ELR (cell line): ENCODE measurements at places on chromosomes 3 and 15.

GRCh38 chr15:51856714-51857380 is 27.4 kb downstream of the TMOD3 start:
- no peak for DNase-seq

GRCh38 chr3:186260726-186261125 is 101.3 kb downstream of the DGKG start:
- no peak for DNase-seq

- peak; percentile 99 for DNase-seq
Measured at GRCh38 chr3:149339931-149340309, 6.5 kb upstream of the TM4SF18 start.

DNA sequence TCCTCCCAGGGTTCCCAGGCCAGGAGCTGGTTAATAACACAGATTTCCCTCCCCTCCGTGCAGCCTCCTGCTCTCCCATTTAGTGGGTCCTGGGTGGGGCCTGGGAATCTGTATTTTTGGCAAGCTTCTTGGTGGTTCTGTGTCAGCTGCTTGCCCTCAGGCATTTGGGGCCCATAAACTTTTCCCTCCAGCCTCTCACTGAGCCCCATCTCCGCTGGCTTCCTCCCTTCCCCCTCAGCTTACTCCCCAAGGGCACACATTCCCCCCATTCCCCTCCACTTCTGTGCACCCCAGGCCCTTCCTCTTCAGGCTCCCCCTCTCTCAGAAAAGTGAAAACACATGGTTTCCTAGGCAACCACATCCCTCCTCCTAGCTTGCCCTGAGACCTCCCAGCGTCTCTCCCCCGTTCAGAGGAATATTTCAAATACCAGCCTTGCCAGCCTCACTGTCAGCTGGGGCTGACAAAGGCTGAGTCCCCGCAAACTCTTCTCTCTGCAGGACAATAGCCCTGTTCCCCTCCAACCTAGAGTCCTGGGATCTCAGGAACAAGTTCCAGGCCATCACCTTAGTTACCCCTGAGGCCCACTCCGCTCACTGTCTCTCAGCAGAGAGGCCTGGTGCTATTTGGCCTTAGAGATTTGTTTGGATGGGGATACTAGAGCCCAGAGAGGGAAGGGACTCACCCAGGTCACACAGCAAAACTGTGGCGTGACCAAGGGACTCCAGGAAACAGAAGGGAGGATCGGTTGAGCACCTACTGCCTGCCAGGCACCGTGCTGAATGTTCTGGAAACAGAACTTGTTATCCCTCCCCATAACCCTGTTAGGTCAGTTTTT is 44.6 kb upstream of the SMAD6 start:
- no peak for DNase-seq

DNA sequence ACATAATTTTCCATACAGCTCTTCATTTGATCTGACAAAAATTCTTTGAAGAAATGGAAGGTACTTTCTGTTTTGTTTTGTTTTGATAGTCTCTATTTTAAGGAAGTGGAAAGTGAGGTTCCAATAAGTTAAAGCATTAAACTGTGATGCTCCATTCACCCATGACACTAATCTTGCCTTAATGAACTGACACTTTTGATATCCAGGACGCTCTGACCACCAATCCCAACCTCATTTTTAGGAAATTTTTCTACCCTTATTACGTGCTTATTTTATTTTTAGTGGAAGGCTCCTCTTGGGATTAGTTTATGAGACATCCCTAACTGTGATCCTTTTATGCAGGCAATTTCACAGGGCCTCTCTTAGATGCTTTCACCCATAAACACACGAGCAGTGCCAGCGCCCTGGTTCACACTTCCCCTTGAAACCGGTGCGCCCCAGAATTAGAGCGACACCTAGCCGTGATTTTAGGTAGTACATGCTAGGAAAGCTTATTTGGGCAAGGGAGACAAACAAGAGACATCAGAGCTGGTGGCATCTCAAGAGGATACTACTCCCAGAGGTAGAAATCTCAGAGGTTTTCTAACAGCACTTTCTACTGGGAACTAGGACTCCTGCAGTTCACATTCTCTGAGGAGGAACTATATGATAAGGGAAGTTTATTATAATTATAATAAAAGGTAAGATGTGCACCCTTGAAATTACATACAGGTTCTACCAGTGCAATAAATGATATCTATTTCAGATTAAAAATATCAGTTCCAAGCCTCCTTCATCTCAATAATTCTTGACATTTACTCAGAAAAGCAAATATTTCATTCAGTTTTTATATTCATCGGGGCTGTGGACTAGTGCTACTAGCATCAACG is 173.9 kb downstream of the SLC9A9 start:
- DNase-seq = peak; percentile 72

GRCh38 chr15:62360332-62361097 is 195.4 kb upstream of the C2CD4B start:
- no peak for DNase-seq

DNA sequence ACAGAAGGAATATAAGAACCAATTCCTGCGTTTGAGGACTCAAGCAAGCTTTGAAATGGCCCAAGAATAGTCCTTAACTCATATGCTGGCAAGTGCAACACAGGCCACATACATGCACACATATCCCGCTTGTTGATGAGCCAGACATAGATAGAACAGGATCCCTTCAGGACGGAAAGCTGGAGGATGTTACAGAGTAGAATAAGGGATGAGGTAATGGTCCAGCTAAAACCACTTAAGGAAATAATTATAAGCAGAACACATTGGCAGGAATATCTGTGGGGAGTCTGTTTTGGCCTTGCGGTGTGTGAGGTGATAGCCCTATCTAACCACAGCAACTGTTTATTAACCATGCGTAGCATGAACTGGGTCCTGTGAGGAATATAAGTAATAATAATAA is 25.0 kb downstream of the SCG3 start:
- no peak for DNase-seq

GRCh38 chr3:140842984-140843649 is 98.5 kb upstream of the SLC25A36 start:
- no peak for DNase-seq

- peak; percentile 43 for DNase-seq
Measured at GRCh38 chr3:79872483-79872882, 104.7 kb upstream of the ROBO1 start.

DNA sequence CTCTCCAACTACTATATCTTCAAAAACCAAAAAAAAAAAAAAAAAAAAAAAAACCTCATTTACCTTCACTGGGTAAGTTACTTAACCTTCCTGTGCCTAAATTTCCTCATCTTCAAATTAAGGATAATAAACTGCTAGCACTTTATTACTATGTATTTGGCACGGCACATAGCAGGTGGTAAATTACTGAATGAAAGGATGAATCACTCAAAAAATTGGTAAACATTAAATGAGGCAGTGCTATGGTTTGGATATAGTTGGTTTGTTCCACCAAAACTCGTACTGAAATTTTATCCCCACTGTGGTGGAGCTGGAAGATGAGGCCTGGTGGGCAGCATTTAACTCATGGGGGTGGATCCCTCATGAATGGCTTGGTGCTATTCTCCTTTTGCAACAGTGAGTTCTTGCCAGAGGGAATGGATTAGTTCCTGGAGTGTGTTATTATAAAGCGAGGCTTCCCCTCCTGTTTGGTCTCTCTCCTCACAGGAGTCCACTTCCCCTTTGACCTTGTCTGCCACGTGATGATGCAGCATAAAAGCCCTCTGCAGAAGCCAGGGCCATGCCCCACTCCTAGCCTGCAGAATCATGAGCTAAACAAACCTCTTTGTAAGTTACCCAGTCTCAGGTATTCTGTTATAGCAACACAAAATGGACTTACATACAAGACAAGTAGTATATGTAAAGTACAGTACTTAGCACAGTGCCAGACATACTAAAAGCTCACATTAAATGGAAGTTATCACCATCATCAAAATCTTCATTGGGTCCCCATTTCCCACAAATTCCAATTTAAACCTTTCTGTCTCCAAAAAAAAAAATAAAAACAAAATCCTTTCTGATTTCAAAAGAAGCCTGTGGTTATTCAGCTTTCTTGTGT is 20.6 kb downstream of the DCUN1D1 start:
- no peak for DNase-seq

- no peak for DNase-seq
Measured at GRCh38 chr3:14357463-14357862, 44.9 kb upstream of the SLC6A6 start.

DNA sequence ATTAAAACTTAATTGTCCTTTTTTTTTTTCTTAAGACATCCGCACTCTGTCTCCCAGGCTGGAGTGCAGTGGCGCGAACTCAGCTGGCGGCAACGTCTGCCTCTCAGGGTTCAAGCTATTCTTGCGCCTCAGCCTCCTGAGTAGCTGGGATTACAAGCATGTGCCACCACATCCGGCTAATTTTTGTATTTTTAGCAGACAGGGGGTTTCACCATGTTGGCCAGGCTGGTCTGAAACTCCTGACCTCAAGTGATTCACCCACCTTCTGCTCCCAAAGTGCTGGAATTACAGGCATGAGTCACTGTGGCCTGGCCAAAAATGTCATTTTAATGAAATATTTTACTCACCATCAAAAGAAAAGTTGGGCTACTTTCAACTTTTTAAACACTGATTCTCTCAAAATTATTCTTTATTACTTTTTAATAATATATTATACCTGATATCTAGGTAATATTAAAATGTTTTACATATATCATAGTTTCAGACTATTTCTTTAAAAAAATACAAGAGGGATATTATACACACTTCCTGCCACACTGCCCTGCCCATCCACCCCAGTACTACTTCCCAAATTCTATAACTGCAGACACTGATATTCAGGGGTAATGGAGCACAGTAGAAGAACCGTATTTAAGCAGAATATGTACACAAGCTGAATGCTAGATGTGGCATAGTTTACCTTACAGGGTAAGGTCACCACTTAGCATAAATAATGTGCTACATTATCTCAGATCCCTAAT is 723.9 kb upstream of the ZNF385D start:
- peak; percentile 42 for DNase-seq

GRCh38 chr15:57589754-57590153 is 1.9 kb upstream of the MYZAP start:
- no peak for DNase-seq

- DNase-seq = no peak
Measured at GRCh38 chr3:2579206-2579605, 480.5 kb downstream of the CNTN4 start.

GRCh38 chr3:149377408-149378364 is at the start of gene TM4SF1:
Gene TM4SF1, minus strand, starts transcription at chr3:149377649. Its CDS starts 102 bp downstream, at chr3:149377547.
- DNase-seq = peak; percentile 99

- DNase-seq = peak; percentile 36
Measured at GRCh38 chr3:73540969-73541740, 83.6 kb downstream of the PDZRN3 start.

- no peak for DNase-seq
Measured at GRCh38 chr3:82791241-82791640, 1029.8 kb upstream of the GBE1 start.

- no peak for DNase-seq
Measured at GRCh38 chr3:178474526-178474925, 61.7 kb upstream of the KCNMB2 start.

- DNase-seq = no peak
Measured at GRCh38 chr3:53989451-53989850, 97.8 kb upstream of the SELENOK start.

DNA sequence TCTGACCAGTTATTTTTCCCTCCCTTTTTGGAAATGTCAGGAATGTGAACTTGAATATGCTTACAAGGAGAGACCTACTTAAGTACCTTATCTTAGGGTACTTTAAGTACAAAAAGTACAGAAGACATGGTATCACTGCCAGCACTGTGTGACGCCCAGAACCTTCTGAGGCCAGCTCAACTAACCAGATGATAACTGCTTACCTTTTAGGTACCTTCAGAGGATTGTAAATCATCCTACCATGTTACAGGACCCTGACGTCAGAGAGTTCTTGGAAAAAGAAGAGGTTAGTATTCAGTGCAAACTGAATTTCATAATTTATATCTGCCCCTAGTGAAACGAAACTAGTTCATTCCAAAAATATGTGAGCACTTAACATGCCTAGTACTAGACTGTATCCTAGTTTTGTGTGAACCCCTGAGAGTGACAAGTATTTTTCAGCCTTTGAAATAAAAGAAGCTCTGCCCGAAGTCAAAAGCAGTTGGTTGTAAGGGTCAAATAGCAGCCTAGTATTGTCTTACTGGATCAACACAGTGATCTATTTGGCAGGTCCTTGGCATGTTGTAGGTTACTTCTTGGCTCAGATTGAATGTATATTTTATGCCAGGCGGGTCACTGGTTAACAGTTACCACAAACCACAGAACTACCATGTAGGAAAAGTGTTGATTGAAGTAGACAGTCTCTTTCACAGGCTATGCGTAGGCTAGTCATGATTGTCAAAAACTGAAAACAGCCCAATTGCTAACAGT is 23.8 kb upstream of the SNX22 start:
- DNase-seq = no peak

GRCh38 chr15:72858205-72858604 is 74.6 kb upstream of the ADPGK start:
- DNase-seq = no peak

- DNase-seq = no peak
Measured at GRCh38 chr3:45933591-45933990, 9.7 kb upstream of the CXCR6 start.
